ENCODE measurements at places on chromosomes 7 and 10.

DNA sequence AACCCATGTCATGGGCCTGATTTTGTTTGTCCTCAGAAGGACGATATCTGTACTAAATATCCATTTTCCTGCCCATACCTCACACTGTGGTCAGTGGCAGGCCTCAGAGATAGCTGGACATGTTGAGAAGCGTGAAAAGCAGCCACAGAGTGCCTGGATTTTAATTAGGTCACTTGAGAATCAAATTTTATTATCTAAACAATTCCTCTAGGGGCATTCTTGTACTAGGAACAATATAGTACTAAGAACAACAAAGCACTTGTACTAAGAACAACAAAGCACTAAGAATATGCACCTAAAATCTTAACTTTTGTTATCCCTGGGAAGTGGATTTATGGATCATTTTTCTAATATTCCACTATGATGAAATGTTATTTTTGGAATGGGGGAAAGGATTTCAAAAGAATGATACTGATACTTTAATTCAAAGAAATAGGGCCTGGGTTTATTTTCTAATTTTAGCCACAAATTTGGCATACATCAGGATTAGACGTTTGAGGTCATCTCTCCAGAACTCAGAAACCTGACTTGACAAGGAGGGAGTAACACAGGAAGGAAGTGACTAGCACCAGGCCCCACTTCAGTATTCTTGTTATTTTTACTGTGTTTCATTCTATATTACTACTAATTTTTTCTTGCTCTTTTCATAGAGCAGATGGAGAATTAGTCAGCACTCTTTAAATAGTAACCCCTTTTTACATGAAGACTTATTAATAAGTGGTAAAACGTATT, 112.2 kb downstream of the EXOC4 start:
- peak; percentile 66 for DNase-seq

DNA sequence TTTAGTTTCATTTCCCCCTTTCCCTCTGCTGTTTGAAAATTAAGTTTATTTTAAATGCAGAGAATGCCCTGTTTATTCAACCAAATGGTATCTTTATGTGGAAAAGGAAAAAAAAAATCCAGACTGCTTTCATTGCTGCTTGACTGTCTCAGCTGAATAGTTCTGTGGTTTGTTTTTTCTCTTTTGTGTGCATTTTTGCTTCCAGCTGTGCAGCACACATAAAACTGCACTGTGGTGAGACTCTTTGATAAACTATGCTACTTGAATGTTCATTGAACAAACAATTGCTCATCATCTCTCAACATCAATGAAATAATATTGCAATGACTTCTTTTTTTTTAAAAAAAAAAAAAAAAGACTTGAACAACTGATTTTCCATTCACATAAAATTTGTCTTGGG, 78.6 kb upstream of the GLI3 start:
- DNase-seq, result peak; percentile 88

GRCh38 chr7:43695365-43695764, 34.0 kb downstream of the COA1 start:
- DNase-seq, result no peak

GRCh38 chr10:36779238-36779846, 346.1 kb upstream of the ANKRD30A start:
- DNase-seq, result peak; percentile 91

GRCh38 chr7:152523916-152524315, 88.1 kb upstream of the KMT2C start:
- DNase-seq, result no peak

- DNase-seq, result no peak
These were observed 75.0 kb downstream of the BICC1 start for GRCh38 chr10:58587676-58588075.

- DNase-seq, result no peak
These were observed 70.6 kb downstream of the KAT6B start for GRCh38 chr10:74896788-74897527.

DNA sequence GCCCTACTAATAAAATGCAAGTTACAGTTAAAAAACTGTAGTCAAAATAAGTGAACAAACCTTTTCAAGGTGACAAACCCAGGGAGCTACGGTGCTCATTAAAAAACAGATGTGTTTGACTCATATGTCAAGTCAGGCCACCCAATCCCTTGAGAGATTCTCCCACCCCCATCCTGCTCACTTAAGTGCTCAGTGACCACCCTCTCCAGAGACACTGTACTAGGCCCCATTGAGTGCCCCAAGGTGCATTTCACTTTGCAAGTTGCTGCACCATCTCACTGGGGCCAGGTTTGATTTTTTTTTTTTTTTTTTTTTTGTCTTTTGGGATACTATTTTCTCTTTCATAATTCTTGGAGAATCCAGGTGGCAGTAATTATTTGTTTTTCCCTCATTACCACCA, 1.9 kb downstream of the ERV3-1 start:
- DNase-seq, result no peak

- no peak for DNase-seq
These were observed 7.2 kb upstream of the SPAM1 start for GRCh38 chr7:123917878-123918277.

DNA sequence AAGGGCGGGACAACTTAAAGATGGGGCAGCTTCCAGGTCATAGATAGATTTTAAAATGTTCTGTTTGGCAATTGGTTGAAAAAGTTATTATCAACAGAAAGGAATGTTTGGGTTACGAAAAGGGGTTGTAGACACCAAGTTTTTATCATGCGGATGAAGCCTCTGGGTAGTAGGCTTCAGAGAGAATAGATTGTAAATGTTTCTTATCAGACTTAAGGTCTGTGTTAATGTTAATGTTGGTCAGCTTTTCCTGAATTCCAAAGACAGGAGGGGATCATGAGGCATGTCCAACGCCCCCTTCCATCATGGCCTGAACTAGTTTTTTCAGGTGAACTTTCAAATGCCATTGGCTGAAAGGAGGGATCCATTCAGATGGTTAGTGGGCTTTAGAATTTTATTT, 84.2 kb upstream of the KIF5B start:
- DNase-seq, result no peak

DNA sequence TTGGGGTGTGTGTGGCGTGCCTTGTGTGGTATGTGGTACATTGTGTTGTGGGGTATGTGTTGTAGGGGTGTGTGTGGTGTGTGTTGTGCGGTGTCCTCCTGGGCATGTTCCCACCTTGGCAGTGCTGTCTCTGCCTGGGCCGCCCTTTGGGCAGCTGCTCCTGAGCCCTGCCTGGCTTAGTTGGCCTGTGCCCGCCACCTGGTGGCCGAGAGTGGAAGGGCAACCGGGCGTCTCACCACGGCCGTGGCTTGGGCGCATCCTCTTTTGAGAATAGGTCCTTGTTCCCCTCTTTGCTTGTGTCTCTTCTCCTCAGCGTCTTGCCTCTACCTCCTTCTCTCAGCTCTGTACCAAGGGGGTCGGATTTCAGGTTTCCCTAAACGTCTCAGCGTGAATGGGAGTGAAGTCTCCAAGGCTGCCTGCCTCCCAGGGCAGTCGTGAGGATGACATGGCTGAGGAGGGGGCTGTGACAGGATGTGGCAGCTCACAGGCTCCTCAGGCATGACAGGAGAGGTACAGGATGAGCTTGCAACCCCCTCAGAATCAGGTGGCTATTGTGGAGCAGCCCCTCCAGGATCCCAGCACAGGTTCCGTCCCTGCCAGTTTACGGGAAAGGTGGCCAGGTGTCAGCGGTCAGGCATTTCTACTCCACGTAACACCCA, 98.4 kb upstream of the PODXL start:
- peak; percentile 78 for DNase-seq

DNA sequence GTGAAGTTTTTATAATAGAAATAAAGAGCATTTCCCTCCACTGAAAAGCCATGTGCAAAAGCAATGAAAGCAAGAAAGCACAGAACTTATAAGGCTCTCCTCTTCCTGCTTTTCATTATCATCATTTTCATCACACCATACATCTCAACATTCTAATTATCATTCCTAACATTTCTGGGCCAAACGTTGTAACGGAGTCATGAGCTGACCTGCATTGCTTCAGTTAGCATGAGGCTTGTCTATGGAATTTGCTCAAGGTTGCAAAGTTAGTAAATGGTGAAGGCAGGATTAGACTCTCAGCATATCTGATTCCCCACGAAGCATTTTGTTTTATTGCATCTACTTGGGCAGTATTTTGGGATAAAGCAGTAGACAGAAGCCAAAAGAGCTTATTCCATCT, 11.4 kb downstream of the SCIN start:
- peak; percentile 39 for DNase-seq

DNA sequence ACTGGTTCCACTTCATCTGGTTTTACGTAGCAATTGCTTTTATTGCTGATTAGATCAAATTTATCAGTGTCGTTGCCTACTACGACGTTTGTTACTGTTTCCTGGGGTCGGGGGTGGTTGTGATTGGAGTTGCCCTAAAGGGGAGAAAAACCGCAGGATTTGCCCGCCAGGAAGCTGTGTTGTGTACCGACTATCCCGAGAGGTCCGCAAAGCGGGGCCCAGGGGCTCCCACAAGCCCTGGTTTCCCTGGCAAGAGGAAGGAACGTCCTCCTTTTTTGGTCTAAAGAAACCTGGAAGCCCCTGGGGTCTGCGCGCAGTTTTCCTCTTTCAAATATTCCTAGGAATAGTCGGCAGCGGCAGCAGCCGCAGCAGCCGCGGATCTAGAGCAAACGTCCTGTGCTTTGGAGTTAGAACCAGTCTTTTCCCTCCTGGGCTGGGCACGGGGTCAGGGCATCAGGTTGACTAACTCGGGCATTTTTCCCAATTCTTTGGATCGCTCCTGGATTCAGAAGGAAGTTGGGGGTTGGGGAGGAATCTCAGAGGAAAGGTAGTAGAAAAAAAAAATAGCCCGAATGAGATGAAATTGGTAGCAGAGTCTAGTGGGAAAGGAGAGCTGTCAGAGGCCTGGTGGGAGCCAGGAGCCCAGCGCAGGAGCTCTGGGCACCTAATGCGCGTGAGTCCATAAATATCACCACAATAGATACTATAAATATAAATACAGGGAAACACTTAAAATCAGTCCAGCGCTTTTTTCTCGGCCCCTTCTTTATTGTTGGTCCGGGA, 4.6 kb downstream of the VAX1 start:
- no peak for DNase-seq

DNA sequence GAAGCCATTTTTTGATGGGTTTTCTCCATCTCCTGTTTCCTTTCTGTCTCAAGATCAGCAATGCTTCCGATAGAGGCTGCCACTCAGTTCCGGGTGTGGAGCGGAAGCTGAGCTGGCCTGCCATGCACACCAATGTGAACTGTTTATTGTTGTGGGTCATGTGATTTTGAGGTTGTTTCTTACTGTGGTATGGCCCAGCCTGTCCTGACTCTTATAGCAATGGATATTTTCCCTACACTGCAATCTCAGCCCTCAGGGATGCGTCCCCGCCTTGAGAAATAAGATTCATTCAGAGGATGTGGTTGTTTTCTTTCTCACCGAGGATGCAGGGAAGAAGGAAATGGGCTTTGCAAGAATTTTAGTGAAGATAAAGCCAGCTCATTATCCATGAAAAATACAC, 134.7 kb downstream of the PFKFB3 start:
- peak; percentile 52 for DNase-seq

- DNase-seq, result no peak
These were observed 20.6 kb downstream of the RGR start for GRCh38 chr10:84265418-84265817.

GRCh38 chr10:48901319-48901718, 38.3 kb downstream of the LRRC18 start:
- no peak for DNase-seq

DNA sequence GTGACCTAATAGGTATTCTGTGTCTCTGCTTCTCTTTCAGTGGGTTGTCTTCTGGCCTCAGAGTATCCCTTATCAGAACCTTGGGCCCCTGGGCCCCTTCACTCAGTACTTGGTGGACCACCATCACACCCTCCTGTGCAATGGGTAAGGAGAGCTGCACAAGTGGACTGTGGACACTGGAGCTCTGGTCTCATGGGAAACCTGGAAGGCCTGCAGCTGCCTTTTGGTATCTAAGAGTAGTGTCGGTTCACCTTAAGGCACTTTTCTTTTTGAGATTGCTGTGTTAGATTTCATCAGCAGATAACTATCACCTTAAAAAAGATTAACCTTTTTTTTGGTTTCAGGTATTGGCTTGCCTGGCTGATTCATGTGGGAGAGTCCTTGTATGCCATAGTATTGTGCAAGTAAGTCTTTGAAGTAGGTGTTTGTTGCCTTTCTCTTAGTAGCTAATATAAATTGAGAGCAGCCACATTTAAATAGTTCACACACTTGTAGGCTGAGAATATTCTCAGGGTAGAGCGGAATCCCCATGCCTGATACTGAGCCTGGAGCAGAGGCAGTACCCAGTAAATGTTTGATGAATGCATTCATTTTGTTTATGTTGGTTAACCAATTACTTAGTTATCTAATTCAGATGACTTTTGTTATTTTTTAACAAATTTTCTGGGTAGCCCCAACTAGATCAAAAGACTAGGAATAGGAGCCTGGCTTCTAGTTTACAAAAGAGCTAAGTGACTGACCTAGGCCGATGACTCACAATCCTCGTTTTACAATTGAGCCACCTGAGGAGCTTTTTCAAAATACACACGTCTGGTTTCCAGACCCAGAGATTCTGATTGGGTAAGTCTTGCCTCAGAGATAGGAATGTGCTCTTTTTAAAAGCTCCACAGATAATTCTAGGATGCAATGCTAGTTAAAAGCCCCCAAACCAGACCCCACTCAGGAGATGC, 3.6 kb downstream of the TMEM254 start:
- peak; percentile 70 for DNase-seq

DNA sequence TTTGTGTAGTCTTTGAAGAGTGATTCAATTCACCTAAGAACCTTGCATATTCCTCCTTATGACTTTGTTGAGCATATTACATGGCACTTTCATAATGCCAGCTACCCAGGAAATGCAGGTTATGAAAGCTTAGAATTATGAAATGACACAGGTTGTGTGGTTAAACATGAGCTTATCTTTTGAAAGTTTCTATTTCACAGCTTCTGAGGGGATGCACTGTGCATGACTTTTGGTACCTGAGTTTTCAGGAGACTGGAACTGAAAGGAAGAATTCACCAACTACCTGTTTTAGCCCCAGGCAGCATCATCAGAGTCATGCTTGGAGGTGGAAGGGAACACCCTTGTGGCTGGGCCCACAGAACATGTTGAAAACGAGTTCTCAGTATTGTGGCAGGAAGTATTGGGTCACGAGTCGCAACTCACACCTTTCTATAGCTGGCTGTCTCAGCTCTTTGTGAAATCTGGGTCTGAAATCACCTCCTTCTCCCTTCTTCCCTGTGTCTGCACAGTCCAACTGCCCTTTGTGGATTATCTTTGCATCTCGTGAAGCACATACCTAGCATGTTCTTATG, 228.2 kb downstream of the PTEN start:
- no peak for DNase-seq

DNA sequence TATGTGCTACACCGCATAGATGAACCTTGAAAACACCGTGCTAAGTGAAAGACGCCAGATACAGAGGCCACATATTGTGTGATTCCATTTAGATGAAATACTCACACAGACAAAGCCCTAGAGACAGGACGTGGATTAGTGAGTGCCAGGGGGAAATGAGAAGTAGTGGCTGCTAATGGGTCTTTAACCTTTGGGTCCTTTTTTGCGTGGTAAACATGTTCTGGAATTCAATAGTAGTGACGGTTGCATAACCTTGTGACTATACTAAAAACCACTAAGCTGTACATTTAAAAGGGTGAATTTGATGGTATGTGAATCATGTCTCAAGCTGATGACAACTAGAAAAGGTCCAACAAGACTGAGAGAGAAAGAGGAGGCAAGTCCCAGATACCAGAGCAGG, 15.6 kb downstream of the SMKR1 start:
- peak; percentile 48 for DNase-seq

- peak; percentile 97 for DNase-seq
These were observed 71.7 kb upstream of the ADAM12 start for GRCh38 chr10:126459878-126460481.
